ENCODE measurements at places on chromosomes 6 and 20.

- DNase-seq, result peak; percentile 49
These were observed 30.4 kb downstream of the PSMB1 start for GRCh38 chr6:170522565-170523183.

DNA sequence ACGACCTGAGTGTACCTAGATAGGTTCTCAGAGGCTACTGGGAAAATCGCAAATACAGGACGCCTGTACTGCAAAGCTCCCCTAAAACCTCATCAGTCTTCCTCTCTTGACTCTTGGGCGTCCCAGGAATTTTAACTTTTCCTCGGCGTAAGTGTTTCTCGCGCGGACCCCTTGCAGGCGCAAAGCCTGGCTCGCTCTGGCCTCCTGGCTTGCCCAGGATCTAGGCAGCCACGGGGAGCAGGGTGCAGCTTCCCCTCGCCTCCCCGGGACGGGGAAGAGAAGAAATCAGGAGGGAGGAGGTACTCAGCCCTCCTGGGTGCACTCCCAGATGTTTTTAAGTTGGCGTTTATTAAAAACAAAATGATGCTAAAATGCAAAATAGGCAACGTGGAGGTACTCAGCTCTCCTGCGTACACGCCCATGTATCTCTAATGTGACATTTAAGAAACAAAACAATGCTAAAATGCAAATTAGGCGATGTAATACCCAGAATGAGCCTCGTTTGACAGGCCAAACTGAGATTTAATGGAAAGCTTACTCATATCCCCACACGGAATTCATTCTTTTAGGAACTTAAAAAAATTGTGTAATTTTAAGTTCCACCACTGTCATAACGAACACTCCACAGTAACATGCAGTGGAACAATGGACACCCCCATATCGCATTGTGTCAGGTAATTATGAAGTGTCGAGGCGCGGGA, 1.6 kb upstream of the SOBP start:
- DNase-seq, result no peak

DNA sequence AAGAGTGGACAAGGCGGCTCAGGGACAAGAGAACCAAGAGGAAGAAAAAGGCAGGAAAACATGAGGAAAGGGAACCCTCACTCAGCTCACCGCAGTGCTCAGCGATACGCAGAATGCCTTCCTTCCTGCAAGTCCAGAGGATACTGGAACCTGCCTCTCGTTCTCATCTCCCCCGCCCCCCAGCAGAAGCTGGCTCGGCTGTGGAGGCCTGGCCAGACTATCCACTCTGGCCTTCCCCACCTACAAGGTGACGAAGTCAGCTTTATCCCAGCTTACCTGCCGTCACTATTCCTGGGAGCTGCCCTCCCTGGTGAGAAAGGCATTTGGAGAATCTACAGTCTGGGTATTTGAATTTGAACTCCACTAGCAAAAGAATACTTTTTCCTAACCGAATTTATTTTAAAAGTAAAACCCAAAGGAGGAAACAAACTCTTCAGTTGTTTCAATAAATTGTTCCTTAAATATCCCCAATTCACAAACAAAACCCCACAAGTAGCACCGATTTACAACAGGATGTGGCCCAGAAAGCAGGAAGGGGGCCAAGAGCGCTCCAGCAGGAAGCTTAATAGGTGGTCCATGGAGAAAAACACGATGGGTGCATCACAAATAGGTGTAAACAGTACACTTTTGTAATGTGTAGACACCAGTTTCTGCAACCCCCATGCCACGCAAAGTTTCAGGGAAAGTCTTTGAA, 2.1 kb upstream of the DIDO1 start:
- no peak for DNase-seq

DNA sequence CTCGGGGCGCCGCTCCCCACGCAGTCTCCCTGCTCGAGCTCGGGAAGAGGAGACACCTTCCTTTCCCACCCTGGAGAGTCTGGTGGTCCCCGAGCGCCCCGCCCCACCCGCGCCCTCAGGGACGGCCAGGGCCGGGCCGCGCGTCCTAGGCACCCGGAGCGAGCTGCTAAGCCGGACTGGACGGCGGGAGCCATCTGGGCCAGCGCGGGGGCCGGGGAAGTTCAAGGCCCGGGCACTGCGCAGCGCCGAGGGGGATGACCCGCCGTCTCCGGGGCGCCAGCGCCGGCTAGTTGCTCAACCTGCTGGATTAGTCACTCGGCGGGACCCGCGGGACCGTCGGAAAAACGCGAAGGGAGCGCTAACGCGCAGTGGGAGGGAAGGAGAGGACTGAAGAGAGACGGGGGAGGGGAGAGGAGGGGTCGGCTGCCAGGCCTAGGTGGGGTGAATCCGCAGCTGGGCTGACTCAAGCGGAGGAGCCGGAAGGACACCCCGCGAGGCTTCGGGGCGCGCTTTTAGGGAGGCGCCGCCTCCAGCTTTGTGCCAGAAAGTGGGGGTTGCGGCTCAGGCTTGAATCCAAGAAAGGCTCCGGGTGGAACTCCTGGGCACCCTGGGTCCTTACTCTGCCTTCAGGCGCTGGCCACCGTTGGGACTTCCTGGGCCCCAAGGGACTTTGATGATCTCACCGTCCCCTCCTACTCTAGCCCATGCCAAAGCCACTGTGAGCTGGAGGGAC, 75.7 kb upstream of the FOXP4 start:
- no peak for DNase-seq

GRCh38 chr6:167699141-167699931, 127.4 kb upstream of the AFDN start:
- no peak for DNase-seq

GRCh38 chr6:122736163-122736562, 43.4 kb upstream of the FABP7 start:
- no peak for DNase-seq

GRCh38 chr6:123182998-123183397, 187.0 kb downstream of the CLVS2 start:
- no peak for DNase-seq

All from BE2C (cell line).